ENCODE measurements at places on chromosomes 11 and 22. TPM values are rescaled to one million over a fixed set of nuclear protein-coding genes. Genes with fewer than 3 reads are reported as not detected.
A peak's percentile ranks its signal among the peaks of the same experiment; 100 is the strongest.

Gene MRGPRE
- not detected for total RNA-seq

Gene DRICH1
- not detected for total RNA-seq

Gene SCGB2A2
- total RNA-seq = not detected

Gene TUBA8
- total RNA-seq = 0.64 TPM

Gene SCGB1A1
- total RNA-seq = not detected

Gene TSGA10IP
- not detected for total RNA-seq

Gene PAX6
- total RNA-seq = not detected

Gene GUCY1A2
- 0.09 TPM for total RNA-seq

DNA sequence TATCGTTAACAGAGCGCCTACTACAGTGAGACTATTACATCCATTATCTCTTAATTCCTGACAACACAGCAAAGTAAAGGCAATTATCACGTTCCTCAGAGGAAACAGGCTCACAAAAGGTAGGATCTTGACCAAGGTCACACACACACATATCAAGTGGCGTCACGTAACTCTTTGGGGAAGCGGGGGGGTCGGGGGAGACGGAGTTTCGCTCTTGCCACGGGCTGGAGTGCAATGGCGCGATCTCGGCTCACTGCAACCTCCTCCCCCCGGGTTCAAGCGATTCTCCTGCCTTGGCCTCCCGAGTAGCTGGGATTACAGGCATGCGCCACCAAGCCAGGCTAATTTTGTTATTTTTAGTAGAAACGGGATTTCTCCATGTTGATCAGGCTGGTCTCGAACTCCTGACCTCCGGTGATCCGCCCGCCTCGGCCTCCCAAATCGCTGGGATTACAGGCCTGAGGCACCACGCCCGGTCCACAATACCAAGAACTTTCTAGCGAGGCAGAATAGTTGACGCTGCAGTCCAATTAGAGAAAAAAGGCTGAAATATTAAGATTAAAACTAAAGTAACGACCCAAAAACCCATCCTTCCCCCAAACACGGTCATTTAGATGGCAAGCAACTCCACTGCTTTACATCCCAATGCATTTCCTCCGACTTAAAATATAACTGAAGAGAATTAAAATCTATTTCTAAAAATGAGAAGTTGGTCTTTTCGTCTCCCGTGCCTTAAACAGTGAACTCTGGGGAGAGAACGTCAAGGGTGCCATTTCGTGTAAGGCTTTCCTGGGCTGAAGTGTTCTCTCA, 1.2 kb downstream of the DDX17 start:
- DNase-seq = no peak

GRCh38 chr11:24965748-24966147, 468.9 kb downstream of the LUZP2 start:
- no peak for DNase-seq

- peak; percentile 83 for DNase-seq
Observed at GRCh38 chr11:58573451-58574104, 2.1 kb downstream of the LPXN start.

DNA sequence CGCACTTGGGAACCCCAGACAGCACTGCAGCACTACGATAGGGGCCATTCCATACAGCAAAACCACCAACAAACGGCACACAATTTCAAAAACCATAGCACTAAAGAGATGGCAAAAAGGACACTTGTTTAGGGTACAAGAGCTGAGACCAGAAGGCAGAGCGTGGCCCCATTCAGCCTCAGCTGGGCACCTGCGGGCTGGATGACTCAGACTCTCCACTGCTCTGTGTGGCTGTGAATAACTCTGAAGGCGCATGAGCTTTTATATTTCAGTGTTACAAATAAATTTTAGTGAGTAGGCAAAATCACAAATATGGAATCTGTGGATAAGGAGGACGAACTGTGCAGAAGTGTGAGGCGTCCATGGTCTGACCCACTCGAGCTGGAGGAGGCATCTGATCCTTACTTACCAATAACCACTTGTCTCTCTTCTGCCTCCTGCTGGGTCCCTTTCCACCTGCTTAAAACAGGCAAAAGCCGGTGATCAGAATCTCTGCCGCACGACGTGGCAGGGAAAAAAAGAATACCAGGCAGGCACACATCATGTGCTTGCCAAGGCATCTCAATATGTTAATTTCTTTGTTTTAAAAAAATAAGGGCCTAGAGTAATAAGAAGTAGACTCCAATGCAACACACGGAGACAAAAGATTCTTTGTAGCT, 325.7 kb downstream of the SHANK2 start:
- no peak for DNase-seq

- peak; percentile 10 for DNase-seq
Observed at GRCh38 chr11:110857892-110858546, 145.8 kb upstream of the ARHGAP20 start.

GRCh38 chr11:111523343-111523742, 8.8 kb downstream of the HOATZ start:
- no peak for DNase-seq

DNA sequence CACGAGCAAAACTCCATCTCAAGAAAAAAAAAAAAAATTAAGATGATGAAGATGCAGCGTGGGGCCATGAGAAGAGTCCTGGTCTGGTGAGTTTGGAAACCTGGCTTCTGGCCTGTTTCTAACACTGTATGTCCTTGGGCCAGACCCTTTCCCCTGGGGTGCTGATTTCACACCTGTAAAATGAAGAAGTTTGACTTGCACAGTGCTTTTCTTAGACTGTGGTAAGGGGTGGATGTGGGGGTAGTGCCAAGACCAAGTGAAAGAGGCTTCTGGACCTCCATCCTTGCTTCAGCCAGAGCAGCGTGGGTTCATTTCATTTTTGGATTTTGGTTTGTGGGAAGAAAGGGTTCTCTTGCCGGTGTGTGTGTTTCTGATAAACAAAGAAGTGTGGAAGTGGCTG, 42.1 kb downstream of the PTPRJ start:
- no peak for DNase-seq

DNA sequence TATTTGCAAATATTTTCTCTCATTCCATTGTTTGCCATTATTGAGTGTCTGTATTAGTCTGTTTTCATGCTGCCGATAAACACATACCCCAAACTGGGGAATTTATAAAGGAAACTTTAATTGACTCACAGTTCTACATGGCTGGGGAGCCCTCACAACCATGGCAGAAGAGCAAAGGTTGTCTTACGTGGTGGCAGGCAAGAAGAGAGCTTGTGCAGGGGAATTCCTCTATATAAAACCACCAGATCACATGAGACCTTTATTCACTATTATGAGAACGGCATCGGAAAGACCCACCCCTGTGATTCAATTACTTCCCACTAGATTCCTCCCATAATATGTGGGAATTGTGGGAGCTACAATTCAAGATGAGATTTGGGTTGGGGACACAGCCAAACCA, 10.2 kb downstream of the RASSF10 start:
- DNase-seq = no peak

GRCh38 chr22:49602481-49602880, 225.2 kb downstream of the BRD1 start:
- DNase-seq = no peak

GRCh38 chr11:1352696-1353382, 36.9 kb upstream of the BRSK2 start:
- no peak for DNase-seq

DNA sequence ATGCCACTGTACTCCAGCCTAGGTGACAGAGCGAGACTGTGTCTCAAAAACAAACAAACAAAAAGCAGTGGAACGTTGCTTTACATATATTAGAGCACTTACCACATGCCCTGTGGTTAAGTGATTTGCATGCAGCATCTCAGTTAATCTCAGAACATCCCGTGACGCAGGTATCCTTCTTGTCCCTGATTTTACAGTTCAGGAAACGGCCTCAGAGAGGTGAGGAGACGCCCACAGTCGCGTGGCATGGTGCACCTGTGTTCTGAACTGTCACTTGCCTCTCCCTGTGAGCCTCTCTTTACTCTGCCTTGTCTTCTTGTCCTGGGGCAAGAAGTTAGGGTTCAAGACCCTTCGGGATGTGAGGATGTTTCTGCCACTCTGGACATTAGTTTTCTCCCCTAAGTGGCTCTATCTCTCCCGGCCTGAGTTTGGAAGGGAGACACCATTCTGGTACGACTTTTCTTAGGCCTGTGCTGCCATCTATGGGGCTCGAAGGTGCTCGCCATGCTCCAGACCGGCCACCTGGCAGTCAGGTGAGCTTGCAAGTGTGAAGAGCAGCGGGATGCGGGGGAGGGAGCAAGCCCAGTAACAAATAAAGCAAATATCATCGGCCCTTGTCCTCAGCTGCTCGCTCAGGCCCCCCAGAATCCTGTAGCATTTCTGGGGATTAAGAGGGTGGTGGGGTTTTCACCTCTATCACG, 25.6 kb downstream of the YWHAH start:
- DNase-seq = peak; percentile 44

- DNase-seq = no peak
Observed at GRCh38 chr22:27720860-27721259, 80.7 kb downstream of the MN1 start.

- no peak for DNase-seq
Observed at GRCh38 chr22:19106886-19107729, 15.1 kb downstream of the DGCR2 start.

DNA sequence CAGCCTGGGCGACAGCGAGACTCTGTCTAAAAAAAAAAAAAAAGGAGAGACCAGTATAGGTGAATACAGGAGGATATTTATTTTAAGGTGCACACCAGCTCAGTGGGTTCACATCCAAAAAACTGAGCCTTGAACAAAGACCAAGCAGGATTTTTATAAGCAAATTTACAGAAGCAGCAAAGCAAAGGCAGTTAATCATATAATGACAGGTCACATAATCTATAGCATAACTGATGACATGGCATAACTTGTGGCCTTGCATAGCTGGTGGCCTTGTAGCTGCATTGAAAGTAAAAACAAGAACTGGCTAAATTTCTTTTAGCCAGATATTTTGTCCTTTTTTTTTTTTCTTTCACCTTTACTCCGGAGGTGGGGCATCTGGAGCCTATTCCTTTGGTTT, 2.7 kb upstream of the PLAAT3 start:
- DNase-seq = no peak

GRCh38 chr22:25403284-25403810, 161.1 kb upstream of the GRK3 start:
- no peak for DNase-seq

- DNase-seq = peak; percentile 18
Observed at GRCh38 chr11:59668188-59668949, 468 bp downstream of the PATL1 start.

GRCh38 chr11:130064596-130064995, 5.1 kb upstream of the APLP2 start:
- DNase-seq = no peak

GRCh38 chr11:24163146-24163545, 333.7 kb upstream of the LUZP2 start:
- DNase-seq = peak; percentile 75

Data from HFFc6 (cell line).